LHCN-M2 (cell line): ENCODE measurements at places on chromosomes 13 and 19. TPM values are rescaled to one million over a fixed set of nuclear protein-coding genes. Genes with fewer than 3 reads are reported as not detected.

DNA sequence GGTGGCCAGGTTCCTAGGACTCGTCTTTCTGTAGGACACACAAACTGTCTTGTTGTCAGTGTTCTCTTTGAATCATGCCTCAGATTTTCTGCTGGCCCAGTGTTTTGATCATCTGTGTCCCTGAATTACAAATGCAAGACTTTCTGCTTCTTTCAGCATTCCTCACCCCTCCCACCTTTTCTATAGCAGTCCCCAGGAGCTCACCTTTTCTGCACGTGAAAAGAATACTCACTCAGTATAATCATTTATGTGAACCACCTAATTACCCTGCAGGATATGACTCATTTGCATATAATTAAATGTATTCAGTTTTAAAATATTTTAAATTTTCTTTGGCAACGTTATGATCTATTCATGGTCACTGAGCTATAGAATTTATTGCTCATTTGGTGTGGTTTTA, 389.2 kb downstream of the ITGBL1 start:
- DNase-seq = no peak

- DNase-seq = no peak
Observed at GRCh38 chr19:31761281-31761913, 412.2 kb upstream of the TSHZ3 start.

DNA sequence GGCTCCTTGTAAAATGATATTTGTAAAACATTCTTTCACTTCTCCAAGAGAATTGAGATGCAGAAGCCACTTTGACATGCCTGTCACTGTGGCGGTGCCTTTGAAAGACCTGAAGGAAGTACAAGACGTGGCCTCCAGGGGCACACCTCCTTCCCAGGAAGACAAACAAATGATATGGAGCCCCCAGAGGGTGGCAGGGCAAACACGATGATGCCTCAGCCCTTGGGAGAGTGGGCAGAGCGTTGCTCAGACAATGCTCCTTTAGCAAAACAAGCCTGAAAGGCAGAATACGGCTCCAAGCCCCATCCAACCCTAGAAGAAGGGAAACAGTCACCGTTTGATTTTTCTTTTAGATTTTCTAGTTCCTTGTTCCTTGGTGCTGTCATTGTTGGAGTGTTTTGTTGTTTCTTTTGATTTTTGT, 9.2 kb upstream of the ATP12A start:
- DNase-seq = peak; percentile 23

GRCh38 chr13:41053384-41053826, 7.9 kb upstream of the WBP4 start:
- peak; percentile 37 for DNase-seq

- peak; percentile 41 for DNase-seq
Observed at GRCh38 chr13:39684531-39685137, 29.2 kb downstream of the COG6 start.

DNA sequence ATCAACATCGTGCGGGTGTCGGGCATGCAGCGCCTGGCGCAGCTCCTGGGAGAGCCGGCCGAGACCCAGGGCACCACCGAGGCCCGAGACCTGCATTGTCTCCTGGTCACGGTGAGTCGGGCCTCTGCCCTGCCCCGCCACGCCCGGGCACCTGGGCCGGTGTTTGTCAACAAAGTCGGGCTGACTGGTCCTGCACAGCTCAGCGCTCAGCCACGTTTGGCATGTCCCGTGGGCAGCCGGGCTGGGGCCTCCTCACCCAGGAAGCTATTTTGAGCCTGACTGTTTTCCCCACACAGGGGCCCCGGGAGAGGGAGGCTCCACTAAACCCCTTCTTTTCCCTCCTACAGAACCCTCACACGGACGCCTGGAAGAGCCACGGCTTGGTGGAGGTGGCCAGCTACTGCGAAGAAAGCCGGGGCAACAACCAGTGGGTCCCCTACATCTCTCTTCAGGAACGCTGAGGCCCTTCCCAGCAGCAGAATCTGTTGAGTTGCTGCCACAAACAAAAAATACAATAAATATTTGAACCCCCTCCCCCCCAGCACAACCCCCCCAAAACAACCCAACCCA, 1.3 kb downstream of the GADD45B start:
- DNase-seq = peak; percentile 36

- DNase-seq = peak; percentile 72
Observed at GRCh38 chr19:46069806-46070341, 29.1 kb upstream of the IGFL4 start.

DNA sequence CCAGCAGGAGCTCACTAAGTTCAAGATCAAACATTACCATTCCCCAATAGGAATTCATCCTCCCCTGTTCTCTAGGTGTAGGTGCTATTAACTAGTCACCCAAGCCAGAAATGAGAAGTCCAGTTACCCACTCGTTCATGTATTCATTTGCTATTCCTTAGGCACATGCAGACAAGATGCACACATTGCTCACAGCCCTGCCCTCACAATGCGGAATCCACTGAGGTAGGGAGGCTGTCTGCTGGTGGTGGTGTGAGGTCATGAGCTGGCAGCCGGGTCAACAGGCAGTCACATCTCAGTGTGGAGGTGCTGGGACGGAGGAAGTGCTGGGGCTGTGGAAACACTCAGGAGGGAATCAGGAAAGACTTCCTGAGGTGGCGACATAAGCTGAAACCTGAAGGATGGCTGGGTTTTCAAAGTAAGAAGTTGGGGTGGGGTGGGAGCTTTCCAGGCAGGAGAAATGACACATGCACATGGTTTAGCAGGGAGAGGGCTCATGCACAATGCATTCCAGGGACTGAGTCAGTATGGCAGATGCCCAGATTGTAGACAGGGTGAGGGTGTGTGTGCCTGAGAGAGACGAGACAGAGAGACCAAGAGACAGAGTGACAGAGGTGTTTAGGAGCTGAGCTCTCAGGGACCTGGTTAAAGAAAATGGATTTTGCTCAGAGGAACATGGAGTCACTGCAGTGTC, 117.6 kb downstream of the USP12 start:
- peak; percentile 88 for DNase-seq

- DNase-seq = no peak
Observed at GRCh38 chr19:17468302-17469091, 1.8 kb upstream of the SLC27A1 start.

GRCh38 chr19:7994928-7995809, 10.3 kb downstream of the ELAVL1 start:
- DNase-seq = no peak

- DNase-seq = no peak
Observed at GRCh38 chr19:45876411-45877197, 9.3 kb downstream of the IRF2BP1 start.

GRCh38 chr19:958967-959855, 24.9 kb upstream of the WDR18 start:
- no peak for DNase-seq

- no peak for DNase-seq
Observed at GRCh38 chr13:111161601-111162600, 46.8 kb downstream of the ARHGEF7 start.

DNA sequence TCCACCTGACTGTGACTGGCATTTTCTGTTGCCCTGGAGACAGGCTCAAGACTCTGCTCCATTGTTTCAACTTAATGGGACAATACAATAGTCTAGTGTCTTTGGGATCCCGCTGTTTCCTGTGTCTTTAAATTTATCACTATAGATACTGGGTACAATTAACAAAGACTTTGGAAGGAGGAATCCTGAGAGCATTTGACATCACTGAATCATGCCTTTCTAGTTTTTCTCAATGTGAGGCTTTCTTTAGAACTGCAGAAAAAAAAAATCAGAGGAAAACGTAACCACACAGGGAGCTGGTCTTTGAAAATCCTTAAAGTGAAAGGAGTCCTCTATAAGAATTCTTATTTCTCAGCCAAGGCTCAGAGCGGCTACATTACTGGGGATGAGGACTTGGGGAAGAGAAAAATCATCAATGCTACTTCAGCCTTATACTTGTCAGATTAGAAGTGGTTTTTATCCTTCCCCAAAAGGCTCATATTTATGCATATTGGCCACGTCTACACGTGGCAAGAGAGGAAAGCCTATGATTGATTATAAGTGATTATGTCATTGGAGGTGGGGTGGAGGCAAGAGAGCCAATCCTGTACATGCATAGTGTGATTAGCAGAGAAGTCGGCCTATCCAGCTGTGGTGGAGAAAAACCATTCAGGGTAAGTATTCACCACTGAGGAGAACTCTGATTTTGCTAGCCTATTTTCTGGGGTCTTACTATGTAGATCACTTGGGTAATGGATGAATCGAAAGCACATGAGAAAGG, 34.4 kb upstream of the UBL3 start:
- DNase-seq = no peak

- DNase-seq = no peak
Observed at GRCh38 chr19:4368128-4368820, 24.9 kb downstream of the MPND start.

- DNase-seq = peak; percentile 71
Observed at GRCh38 chr19:10644260-10645007, 9.7 kb upstream of the ILF3 start.

DNA sequence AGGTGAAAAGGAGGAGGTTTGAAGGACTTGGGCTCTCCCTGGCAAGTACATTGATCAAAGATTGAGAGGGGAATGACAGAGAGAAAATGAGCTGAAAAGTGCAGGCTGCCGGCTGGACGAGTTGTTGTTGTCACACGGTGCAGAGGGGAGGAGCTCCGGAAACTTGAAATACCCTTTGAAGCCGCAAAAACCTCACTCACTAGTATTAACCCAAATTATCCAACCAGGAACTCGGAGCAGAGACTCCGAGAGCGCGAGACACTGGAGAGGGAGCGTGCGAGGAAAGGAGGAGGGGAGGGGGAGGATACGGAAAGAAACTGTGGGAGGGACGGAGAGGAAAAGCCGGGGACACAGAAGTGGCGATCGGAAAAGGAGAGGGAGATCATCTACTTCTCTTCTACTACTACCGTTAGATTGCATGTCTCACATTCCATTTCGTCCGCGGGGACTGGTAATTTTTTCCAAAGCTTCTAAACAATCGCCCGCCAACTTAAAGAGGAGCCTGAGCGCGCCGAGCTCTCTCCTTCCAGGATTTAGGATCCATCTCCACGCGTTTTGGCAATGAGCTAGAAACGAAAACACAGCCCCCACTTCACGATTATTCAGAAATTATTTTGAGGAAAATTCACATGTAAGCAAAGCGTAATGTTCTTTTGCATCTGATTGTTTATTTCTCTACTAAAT, at the start of gene DACH1:
TSS of gene DACH1 (minus strand) at position 74 of the 684 bp plus-strand sequence.
- peak; percentile 39 for DNase-seq

GRCh38 chr19:41957838-41958366, 1.2 kb downstream of the RABAC1 start:
- DNase-seq = peak; percentile 79

DNA sequence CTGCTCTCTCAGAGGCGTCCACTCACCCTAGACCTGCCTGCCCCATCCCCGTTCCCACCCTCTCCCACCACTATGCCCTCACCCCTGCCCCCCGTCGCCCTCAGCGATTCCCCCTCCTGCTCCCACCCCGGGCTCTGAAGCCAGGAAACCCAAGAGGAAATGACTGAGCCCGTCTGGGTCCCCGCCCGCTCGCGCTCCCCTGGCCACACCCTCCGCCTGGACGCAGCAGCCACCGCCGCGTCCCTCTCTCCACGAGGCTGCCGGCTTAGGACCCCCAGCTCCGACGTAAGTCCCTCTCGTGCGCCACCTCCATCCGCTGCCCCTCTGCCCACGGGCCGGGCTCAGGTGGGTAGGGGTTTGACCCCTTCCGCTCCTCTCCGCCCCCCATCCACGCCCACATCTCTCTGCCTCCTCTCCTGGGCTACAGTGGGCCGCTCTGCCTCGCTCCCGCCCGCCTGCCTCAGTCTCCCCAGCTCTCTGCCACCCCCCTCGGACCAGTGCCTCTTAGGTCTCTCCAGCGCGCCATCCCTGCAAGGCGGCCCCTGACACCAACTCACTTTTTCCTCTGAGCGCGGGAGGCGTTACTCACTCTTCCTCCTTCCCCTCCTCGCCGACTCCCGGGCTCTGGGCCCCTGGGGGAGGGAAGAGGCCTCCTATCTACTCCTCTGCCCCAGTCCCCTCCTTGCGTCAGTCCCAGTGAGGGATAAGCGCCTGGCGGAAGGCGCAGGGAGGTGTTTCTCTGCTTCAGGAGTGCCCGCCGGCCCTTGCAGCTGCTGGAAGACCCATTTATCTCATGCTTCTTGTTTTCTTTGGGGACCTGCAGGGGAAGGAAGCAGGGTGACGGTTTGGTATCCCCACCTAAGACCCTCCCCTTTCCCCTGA, at the start of gene FXYD5:
TSS of gene FXYD5 (plus strand) at position 211 of the 882 bp plus-strand sequence. CDS start 816 bp downstream, outside the sequence.
- peak; percentile 61 for DNase-seq

Gene KLF16
- total RNA-seq = 9.4 and 13.6 TPM in 2 replicates

Gene CYTH2
- 37.7 and 61.0 TPM in 2 replicates for total RNA-seq

Gene IQCN
- total RNA-seq = 0.06 and 0.13 TPM in 2 replicates

Gene CD177
- total RNA-seq = not detected in 2 replicates

Gene URAD
- total RNA-seq = not detected in 2 replicates

Gene POSTN
- 8.3 and 20.8 TPM in 2 replicates for total RNA-seq

Gene C5AR2
- not detected in 2 replicates for total RNA-seq

Gene CCNE1
- total RNA-seq = 17.1 and 19.4 TPM in 2 replicates

Gene CAMSAP3
- total RNA-seq = not detected in 2 replicates

Gene CILP2
- total RNA-seq = 0.06 TPM in 2 replicates

Gene PGLYRP2
- not detected in 2 replicates for total RNA-seq

Gene TMEM255B
- 7.4 and 9.1 TPM in 2 replicates for total RNA-seq

Gene SULT2B1
- not detected in 2 replicates for total RNA-seq
